SK-N-SH (cell line): ENCODE measurements at places on chromosomes 11 and 22. TPM values are rescaled to one million over a fixed set of nuclear protein-coding genes. Genes with fewer than 3 reads are reported as not detected.

Gene F2
- 0.07 TPM in 1 of 2 replicates, not detected in the other for polyA plus RNA-seq

Gene PDGFD
- polyA plus RNA-seq: 4.8 and 7.0 TPM in 2 replicates

Gene DDTL
- polyA plus RNA-seq: 1.6 and 2.0 TPM in 2 replicates

Gene APOL3
- polyA plus RNA-seq: 0.21 and 1.1 TPM in 2 replicates

Gene RBMXL2
- not detected in 2 replicates for polyA plus RNA-seq

Gene MEN1
- polyA plus RNA-seq: 40.7 and 52.9 TPM in 2 replicates

Gene SSH3
- 13.5 and 17.1 TPM in 2 replicates for polyA plus RNA-seq

Gene IFITM10
- 0.21 and 0.31 TPM in 2 replicates for polyA plus RNA-seq

Gene BTBD18
- not detected in 2 replicates for polyA plus RNA-seq

Gene DMC1
- not detected in 2 replicates for polyA plus RNA-seq

Gene BCO2
- polyA plus RNA-seq: 0.87 and 1.2 TPM in 2 replicates

Gene C22orf42
- not detected in 2 replicates for polyA plus RNA-seq

Gene CDC42EP2
- 5.1 and 8.1 TPM in 2 replicates for polyA plus RNA-seq

Gene SMC1B
- not detected in 2 replicates for polyA plus RNA-seq

Gene CCDC89
- polyA plus RNA-seq: 3.9 and 4.1 TPM in 2 replicates

Gene P2RX6
- 7.1 and 12.9 TPM in 2 replicates for polyA plus RNA-seq

Gene CARNS1
- polyA plus RNA-seq: 0.15 and 0.23 TPM in 2 replicates

Gene APOA5
- polyA plus RNA-seq: not detected in 2 replicates

Gene APBB1
- polyA plus RNA-seq: 32.9 and 35.9 TPM in 2 replicates

Gene BEST1
- 0.30 and 0.47 TPM in 2 replicates for polyA plus RNA-seq

Gene CHRM4
- 0.13 and 0.26 TPM in 2 replicates for polyA plus RNA-seq

Gene OR8A1
- polyA plus RNA-seq: not detected in 2 replicates

Gene DDX10
- 35.8 and 42.7 TPM in 2 replicates for polyA plus RNA-seq

Gene HOATZ
- polyA plus RNA-seq: 4.4 and 4.9 TPM in 2 replicates

Gene CFAP300
- 1.5 and 2.5 TPM in 2 replicates for polyA plus RNA-seq

Gene JAML
- not detected in 2 replicates for polyA plus RNA-seq

Gene FIBIN
- polyA plus RNA-seq: 0.55 and 0.66 TPM in 2 replicates

Gene FAM118A
- 11.3 and 14.1 TPM in 2 replicates for polyA plus RNA-seq

Gene LDHAL6A
- not detected in 2 replicates for polyA plus RNA-seq

Gene VPREB3
- polyA plus RNA-seq: 0.54 TPM in 1 of 2 replicates, not detected in the other

Gene SLC16A8
- not detected in 2 replicates for polyA plus RNA-seq

Gene PGA4
- not detected in 2 replicates for polyA plus RNA-seq

Gene SLC37A4
- polyA plus RNA-seq: 21.8 and 22.1 TPM in 2 replicates
